Mesothelial cell of epicardium (in vitro differentiated cells): ENCODE measurements at places on chromosomes 16 and 17. TPM values are rescaled to one million over a fixed set of nuclear protein-coding genes. Genes with fewer than 3 reads are reported as not detected.

The IL34 gene
- total RNA-seq = 1.3 to 2.1 TPM (median 1.4 TPM) in 3 replicates

The AIPL1 gene
- not detected in 3 replicates for total RNA-seq

The TP53TG3C gene
- total RNA-seq = not detected in 3 replicates

DNA sequence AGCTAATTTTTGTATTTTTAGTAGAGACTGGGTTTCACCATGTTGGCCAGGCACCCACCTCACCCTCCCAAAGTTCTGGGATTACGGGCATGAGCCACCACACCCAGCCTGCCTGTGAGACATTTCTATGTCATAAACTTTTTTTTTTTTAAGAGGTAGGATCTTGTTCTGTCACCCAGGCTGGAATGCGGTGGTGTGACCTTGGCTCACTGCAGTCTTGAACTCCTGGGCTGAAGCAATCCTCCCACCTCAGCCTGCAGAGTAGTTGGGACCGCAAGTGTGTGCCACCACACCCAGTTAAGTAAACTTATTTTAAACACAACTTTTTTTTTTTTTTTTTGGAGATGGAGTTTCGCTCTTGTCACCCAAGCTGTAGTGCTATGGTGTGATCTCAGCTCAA lies 47.2 kb downstream of the SCNN1G start:
- no peak for DNase-seq

DNA sequence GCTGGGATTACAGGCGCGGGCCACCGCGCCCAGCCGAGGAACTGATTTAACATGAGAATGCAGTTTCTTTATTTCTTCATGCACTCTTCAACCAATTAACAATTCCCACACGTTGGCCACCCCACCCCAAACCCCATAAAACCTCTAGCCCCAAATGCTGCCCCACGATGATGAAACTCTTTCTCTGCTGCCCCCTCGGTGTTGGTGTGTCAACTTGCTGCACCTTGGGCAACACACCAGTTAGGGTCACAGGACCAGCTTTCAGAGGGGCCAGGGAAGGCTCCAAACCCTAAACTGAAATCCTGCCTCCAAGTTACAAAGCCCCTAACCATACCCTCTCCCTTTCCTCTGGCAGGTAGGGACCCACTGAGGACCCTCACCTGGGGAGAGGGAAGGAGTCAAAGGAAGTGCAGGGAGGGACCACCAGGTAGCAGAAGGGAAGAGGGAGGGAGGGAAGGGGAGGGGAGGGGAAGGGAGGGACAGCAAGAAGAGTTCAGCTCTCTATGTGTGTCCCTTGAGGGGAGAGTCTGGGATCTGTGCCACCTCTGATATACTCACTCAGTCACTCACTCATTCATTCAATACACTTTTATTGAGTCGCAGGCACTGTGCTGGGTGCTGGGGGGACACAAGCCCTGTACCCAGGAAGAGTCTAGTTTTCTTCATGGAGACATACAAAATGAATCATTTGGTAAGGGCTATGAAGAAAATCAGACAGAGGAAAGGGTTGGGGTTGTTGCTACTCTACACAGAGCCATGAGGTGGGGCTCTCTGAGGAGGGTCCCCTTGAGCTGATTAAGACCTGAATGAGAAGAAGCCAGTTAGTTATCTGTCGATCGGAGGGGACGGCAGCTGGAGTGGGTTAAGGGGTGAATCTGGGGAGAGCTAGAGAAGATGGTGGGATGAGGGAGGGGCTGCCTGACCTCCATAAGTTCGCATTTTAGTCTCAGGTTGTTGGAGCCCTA lies 3.9 kb downstream of the PLXDC1 start:
- no peak for DNase-seq

The SRL gene
- total RNA-seq = 1.7 to 1.8 TPM (median 1.8 TPM) in 3 replicates

- DNase-seq = no peak
Observed at GRCh38 chr16:68230956-68231355, 5.0 kb downstream of the ESRP2 start.

GRCh38 chr17:55155856-55156560 lies 108.8 kb upstream of the HLF start:
- DNase-seq = no peak

The PRDM7 gene
- total RNA-seq = not detected in 3 replicates

GRCh38 chr16:57687363-57687929 lies 7.2 kb upstream of the DRC7 start:
- no peak for DNase-seq

DNA sequence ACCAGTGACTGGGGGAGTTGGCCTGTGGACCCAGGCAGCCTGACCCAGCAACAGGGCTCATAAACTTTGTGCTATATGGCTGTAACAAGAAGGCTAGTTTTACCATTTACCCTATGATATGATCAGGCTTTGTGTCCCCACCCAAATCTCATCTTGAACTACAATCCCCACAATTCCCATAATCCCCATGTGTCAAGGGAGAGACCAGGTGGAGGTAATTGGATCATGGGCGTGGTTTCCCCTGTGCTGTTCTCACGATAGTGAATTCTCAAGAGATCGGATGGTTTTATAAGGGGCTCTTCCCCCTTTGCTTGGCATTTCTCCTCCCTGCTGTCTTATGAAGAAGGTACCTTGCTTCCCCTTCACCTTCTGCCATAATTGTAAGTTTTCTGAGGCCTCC lies 111.2 kb upstream of the NLRP1 start:
- DNase-seq = no peak

GRCh38 chr16:11609474-11610120 lies 22.9 kb upstream of the LITAF start:
- DNase-seq = no peak

The KRTAP4-4 gene
- total RNA-seq = not detected in 3 replicates

The ZG16 gene
- 0.11 to 0.20 TPM (median 0.20 TPM) in 3 replicates for total RNA-seq

DNA sequence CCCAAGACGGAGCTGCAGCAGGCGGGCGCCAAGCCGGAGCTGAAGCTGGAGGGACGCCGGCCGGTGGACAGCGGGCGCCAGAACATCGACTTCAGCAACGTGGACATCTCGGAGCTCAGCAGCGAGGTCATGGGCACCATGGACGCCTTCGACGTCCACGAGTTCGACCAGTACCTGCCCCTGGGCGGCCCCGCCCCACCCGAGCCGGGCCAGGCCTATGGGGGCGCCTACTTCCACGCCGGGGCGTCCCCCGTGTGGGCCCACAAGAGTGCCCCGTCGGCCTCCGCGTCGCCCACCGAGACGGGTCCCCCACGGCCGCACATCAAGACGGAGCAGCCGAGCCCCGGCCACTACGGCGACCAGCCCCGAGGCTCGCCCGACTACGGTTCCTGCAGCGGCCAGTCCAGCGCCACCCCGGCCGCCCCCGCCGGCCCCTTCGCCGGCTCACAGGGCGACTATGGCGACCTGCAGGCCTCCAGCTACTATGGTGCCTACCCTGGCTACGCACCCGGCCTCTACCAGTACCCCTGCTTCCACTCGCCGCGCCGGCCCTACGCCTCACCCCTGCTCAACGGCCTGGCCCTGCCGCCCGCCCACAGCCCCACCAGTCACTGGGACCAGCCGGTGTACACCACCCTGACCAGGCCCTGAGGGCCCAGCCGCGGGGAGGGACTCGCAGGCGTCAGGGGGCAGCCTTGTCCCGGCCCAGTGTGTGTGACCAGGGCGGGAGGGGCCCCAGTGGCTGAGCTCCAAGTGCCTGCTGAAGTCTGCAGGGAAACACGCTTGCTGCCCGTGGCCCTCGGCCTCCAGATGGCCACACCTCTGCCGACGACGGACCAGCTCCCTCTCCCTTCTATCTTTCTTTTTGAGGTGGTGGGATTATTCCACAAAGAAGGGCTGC lies 3.4 kb downstream of the SOX8 start:
- no peak for DNase-seq

DNA sequence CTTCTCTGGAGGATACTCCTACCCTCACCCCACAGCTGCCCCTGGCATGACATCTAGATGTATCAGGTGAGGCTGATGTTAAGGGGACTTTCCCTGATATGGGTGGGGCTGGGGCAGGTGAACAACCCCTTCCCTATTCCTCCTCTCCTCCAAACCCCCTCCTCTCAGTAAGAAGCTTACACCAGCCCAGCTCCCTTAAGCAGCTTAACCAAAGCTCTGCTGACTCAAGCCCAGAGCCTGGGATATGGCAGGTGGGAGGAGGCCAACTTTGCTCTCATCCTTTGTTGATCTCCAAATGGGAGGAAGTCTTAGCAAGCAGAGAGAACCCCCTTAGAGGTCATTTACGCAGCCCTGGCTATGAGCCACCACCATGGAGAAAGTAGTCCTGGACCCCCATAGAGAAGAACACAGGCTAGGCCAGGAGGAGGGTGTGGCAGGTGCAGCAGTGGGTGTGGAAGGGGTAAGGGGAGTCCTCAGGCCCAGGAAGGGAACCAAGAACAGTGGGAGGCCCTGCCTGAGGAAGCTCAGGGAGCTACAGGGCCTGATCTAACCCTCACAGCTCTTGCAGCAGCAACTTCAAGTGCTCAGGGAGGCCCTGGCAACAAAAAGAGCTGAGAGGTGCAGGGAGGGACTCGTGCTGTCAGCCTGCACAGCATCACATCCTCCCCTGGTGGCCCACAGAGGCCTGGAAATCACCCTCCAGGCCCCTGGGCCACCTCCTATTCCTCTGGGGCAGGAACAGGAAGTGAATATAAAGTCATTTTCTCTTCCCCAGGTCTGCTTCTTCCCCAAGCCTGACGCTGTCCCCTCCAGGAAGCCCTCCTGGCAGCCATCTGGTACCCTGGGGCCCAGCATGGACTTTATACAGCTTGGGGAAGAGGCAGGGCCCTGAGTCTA lies 2.9 kb downstream of the UNC119 start:
- DNase-seq = no peak

DNA sequence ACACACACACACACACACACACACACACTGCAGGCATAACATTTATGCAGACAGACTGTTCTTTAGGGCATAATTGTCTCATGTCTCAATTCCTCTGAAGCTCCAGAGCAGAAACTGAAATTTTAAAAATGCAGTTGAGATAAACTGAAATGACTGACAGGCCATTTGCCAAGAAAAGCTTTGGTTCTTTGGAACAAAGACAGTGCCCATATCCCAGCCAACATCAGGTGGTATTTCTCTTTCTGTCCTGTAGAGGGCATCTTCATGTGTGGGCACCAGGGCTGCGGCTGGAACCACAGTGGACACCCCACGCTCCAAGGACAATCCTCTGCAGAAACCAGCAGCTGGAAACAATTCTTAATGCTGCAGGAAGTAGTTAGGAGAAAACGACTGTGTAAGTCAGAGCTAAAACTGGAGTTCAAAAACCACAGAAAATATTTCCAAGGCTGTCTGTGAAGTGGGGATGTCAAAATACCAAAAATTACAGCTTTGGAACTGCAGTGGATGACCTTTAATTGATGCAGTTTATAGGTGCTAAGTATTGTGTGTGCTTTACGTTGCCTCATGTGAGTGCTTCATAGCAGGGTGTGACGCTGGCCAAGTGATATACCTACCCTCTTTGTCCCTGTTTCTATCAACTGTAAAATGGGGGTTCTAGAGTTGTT lies 10.6 kb upstream of the MEFV start:
- DNase-seq = no peak

The CCL5 gene
- not detected in 3 replicates for total RNA-seq

- no peak for DNase-seq
Observed at GRCh38 chr17:55023626-55024025, 55.1 kb downstream of the STXBP4 start.

The SCO1 gene
- 29.0 to 30.7 TPM (median 29.8 TPM) in 3 replicates for total RNA-seq

DNA sequence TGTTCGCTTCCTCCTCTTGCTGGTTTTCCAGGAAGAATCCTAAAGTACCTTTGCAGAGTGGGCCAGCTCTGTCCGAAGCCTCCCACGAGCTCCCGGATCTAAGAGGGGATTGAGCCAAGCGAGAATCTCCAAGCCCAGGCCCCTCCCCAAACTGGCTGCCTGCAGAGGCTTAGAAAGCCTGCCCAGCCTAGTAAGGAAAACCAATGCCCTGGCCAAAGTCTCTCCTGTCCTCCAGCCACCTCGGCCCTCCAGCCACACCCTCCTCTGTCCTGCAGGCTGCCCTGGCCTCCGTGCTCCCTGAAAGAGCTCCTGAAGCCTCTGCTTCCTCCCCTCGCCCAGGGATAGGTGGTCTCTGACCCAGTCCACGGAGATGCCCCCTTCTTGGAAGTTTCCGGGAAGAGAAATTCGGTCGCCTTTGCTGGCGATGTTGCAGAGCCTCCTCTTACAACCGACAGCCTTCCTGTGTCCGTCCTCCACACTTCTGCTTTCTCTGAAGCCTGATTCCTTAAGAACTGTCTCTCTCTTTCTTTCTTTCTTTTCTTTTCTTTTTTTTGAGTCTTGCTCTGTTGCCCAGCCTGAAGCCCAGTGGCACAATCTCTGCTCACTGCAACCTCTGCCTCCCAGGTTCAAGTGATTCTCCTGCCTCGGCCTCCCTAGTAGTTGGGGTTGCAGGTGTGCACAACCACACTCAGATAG lies 54.9 kb upstream of the TOB1 start:
- no peak for DNase-seq

The RNF222 gene
- not detected in 3 replicates for total RNA-seq

The PRSS21 gene
- not detected in 3 replicates for total RNA-seq
